Esophagus squamous epithelium (tissue), 5 donors: ENCODE measurements at places on chromosomes 4 and X.

- H3K4me3 ChIP-seq = peak overlapping the region; percentile 10
- peaks cover 33% of the 10 kb centered on the region for H3K4me1 ChIP-seq
- H3K36me3 ChIP-seq = no peaks in the 10 kb centered on the region
- no peak for DNase-seq
- peaks cover 68% of the 10 kb centered on the region for H3K27me3 ChIP-seq
- H3K27ac ChIP-seq = no peak overlapping the region
These were observed 2.1 kb downstream of the GPR101 start for GRCh38 chrX:137031517-137032340.

DNA sequence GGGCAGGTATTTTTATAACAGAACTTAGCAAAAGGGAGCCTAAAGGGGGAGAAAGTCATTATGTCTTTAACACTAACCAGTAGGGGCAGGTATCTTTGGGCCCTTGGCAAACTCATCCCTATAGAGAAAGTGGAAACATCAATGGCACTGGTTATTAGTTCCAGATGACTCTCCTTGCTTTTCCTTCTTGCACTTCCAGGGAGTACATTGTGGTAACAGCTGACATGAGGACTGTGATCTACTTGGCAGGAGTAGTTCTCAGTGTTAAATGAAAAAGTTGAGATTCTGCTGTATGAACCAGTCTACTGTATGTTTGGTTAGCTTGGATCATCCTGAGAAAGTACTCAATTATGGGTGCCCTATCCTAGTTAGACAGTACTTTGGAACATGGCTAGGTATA lies 93.6 kb downstream of the ATXN3L start:
- no peaks in the 10 kb centered on the region for H3K4me1 ChIP-seq
- H3K4me3 ChIP-seq = no peak overlapping the region
- no peak for DNase-seq
- H3K27ac ChIP-seq = no peak overlapping the region
- no peaks in the 10 kb centered on the region for H3K36me3 ChIP-seq

- no peaks in the 10 kb centered on the region for H3K4me1 ChIP-seq
- H3K36me3 ChIP-seq = no peaks in the 10 kb centered on the region
- no peak for DNase-seq
- no peak overlapping the region for H3K4me3 ChIP-seq
These were observed 52.8 kb downstream of the GPC4 start for GRCh38 chrX:133362538-133362937.

DNA sequence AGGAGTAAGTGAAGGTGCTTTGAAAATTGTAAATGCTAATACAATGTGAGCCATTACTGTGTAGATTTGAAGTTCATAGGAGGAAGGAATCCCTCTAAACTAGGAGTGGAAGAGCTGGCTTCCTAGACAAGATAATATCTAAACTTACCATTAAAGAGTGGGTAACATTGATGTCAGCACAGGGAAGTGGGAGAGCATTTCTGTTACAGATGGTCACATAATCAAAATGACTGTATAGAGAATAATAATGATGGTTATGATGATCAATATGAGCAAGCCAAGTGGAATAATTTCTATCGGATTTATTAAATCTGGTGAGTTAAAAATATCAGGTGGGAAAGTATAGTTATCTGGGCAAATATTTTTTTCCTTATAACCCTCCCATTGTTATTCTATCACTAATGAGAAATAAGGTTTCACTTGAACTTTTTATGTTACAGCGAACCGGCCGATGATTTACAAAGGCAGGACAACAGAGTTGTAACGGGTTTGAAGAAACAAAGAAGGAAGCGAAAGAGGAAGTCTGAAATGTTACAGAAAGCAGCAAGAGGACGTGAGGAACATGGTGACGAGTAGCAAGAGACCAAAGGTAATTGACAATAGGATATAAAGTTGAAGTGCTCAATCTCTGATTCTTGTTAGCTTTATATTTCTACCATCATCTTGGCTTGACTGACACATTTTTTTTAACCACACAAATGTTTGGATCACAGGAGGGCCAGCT lies 43.5 kb downstream of the FMR1NB start:
- no peak for DNase-seq
- H3K27me3 ChIP-seq = no peaks in the 10 kb centered on the region
- no peak overlapping the region for H3K4me3 ChIP-seq
- no peaks in the 10 kb centered on the region for H3K4me1 ChIP-seq

- H3K27me3 ChIP-seq = no peaks in the 10 kb centered on the region
- H3K36me3 ChIP-seq = no peaks in the 10 kb centered on the region
- no peak for DNase-seq
- H3K27ac ChIP-seq = no peak overlapping the region
These were observed 45.5 kb downstream of the CLNK start for GRCh38 chr4:10639100-10639499.

DNA sequence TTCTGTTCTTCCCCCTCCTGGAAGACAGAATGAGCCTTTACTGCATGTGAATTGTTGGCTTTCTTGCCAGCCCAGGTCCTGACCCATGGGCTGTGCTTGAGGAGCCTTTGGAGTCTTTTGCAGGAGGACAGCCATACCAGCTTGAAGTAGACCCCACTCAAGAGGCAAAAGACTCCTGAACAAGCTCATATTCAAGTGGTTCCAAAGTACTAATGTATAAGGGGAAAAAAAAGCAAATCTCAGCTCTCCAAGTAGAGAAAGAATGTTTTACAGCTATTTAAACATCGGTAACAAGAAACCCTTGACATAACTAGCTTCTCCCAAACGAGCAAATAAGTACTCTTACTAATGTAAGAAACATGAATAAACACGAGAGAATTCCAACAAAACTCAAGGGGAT lies 174.9 kb upstream of the MXRA5 start:
- H3K4me1 ChIP-seq = no peaks in the 10 kb centered on the region
- no peak for DNase-seq
- no peak overlapping the region for H3K27ac ChIP-seq
- H3K4me3 ChIP-seq = no peak overlapping the region
- no peaks in the 10 kb centered on the region for H3K27me3 ChIP-seq
- H3K36me3 ChIP-seq = no peaks in the 10 kb centered on the region

DNA sequence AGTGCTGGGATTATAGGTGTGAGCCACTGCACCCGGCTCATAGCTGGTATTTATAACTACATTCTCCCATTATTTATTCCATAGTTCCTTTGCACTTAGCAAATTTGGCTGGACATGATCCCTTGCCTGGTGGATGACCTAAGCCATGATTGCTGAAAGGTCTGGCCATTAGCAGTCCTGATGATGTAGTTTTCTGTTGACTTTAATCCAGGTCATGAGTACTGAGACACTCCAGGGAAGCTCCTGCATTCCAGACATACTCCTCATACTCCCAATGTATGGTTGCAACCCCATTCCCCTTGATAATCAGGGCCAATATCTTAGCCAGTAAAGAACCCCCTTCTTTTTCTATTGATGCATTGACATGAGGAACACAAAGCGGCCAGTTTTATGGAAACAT lies 24.4 kb upstream of the MGST2 start:
- no peak for DNase-seq
- H3K4me3 ChIP-seq = no peak overlapping the region
- H3K27me3 ChIP-seq = no peaks in the 10 kb centered on the region
- H3K4me1 ChIP-seq = peaks cover 18% of the 10 kb centered on the region
- no peak overlapping the region for H3K27ac ChIP-seq

DNA sequence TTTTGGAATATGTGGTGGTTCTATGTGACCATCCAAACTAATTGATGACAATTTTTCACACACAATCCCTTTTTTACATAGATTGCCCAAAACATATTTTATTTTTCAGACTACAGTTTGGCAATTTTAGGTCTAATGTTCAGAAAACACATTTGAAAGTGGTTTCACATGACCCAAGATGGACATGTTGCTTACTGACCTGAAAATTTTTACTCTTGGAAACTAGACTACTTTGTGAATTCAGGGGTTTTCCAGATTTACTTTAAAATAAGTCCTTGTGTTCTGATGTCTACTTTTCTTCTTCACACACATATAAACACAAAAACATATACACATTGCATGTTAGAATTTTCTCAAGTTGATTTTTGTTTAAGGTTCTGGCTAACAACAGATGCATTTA lies 79.5 kb downstream of the HMGB2 start:
- DNase-seq = no peak
- H3K36me3 ChIP-seq = no peaks in the 10 kb centered on the region
- no peak overlapping the region for H3K27ac ChIP-seq

- peaks cover 11% of the 10 kb centered on the region for H3K4me1 ChIP-seq
- no peaks in the 10 kb centered on the region for H3K27me3 ChIP-seq
- DNase-seq = no peak
- H3K36me3 ChIP-seq = no peaks in the 10 kb centered on the region
These were observed 376.8 kb downstream of the BCOR start for GRCh38 chrX:39720945-39721344.

GRCh38 chrX:9164533-9165426 lies 130.9 kb upstream of the FAM9B start:
- no peaks in the 10 kb centered on the region for H3K27me3 ChIP-seq
- no peaks in the 10 kb centered on the region for H3K36me3 ChIP-seq
- H3K4me3 ChIP-seq = no peak overlapping the region
- H3K4me1 ChIP-seq = no peaks in the 10 kb centered on the region
- no peak overlapping the region for H3K27ac ChIP-seq
- no peak for DNase-seq

DNA sequence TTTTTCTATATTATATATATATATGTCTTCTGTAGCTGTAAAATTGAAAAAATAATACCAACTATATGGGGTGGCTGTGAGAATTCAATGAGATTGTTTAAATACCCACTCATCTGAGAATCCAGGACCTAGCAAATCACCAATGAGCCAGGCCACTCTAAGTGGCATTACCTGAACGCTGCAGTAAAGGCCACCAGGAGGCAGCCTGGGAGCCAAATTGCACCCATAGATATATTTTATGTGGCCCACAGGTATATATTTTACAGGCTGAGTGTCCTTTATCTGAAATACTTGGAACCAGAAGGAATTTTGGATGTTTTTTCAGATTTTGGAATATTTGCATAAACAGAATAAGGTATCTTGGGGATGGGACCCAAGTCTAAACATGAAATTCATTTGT lies 58.2 kb upstream of the C4orf50 start:
- no peaks in the 10 kb centered on the region for H3K4me1 ChIP-seq
- no peak overlapping the region for H3K27ac ChIP-seq
- H3K36me3 ChIP-seq = no peaks in the 10 kb centered on the region
- DNase-seq = no peak
- H3K4me3 ChIP-seq = no peak overlapping the region

DNA sequence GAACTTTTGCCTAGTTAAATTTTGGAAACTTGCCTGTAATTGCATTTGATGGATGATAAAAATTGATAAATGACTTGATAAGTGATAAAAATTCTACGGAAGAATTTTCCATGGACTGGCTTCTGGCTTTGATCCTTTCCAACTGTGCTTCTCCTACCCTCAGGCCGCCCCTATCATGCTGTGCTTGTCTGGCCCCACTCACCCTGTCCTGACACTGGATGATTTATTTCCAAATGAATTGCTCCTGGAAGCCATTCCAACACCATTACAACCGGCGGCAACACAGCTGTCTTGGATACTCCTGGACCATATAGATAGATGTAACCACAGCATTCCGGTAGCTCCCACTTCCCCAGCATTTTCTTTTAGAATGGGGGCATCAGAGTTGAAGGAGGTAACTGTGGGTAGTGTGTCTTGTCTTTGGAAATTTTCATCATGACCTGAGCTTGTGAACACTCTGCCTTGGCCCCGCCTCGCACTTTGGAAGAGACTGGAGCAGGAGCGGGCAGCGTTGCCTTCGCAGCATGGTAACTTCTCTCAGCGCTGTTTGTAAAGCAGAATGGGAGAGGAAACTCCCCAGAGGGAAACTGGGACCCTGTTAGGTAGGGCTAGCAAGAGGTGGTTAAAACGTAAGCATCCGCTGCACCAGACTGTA lies 77.4 kb downstream of the TBL1X start:
- H3K4me3 ChIP-seq = no peak overlapping the region
- H3K36me3 ChIP-seq = no peaks in the 10 kb centered on the region
- no peak overlapping the region for H3K27ac ChIP-seq
- no peaks in the 10 kb centered on the region for H3K27me3 ChIP-seq
- H3K4me1 ChIP-seq = no peaks in the 10 kb centered on the region

GRCh38 chrX:45172890-45173289 lies 27.8 kb downstream of the DIPK2B start:
- H3K36me3 ChIP-seq = no peaks in the 10 kb centered on the region
- DNase-seq = no peak
- H3K27me3 ChIP-seq = no peaks in the 10 kb centered on the region
- no peak overlapping the region for H3K27ac ChIP-seq

- no peak overlapping the region for H3K4me3 ChIP-seq
- no peak overlapping the region for H3K27ac ChIP-seq
- DNase-seq = no peak
- peaks cover 7% of the 10 kb centered on the region for H3K27me3 ChIP-seq
These were observed 83.2 kb upstream of the SCML1 start for GRCh38 chrX:17654116-17654515.

DNA sequence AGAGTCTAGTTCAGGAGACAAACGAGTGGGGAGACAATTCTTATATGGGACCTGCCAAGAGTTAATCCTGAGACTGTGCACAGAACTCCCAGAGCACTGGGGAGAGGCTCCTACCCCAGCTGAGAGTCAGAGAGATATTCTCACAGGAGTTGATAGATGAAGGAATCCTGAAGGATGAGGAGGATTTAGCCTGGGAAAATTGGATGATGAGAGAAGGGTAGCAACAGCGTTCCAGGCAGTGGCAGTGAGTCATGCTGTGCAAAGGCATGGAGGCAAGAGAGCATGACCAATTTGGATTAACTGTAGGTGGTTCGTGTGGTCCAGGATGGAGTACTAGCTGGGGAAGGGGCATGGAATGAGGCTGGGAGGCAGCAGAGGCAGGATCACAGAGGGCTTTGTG lies 318.6 kb downstream of the LDB2 start:
- no peak overlapping the region for H3K4me3 ChIP-seq
- no peak for DNase-seq
- no peaks in the 10 kb centered on the region for H3K27me3 ChIP-seq
- H3K4me1 ChIP-seq = no peaks in the 10 kb centered on the region
- no peaks in the 10 kb centered on the region for H3K36me3 ChIP-seq
- H3K27ac ChIP-seq = no peak overlapping the region

- no peak for DNase-seq
- H3K27me3 ChIP-seq = no peaks in the 10 kb centered on the region
- no peak overlapping the region for H3K4me3 ChIP-seq
- H3K27ac ChIP-seq = no peak overlapping the region
These were observed 7.2 kb downstream of the USP11 start for GRCh38 chrX:47239898-47240545.

- no peaks in the 10 kb centered on the region for H3K4me1 ChIP-seq
- no peak overlapping the region for H3K27ac ChIP-seq
- H3K4me3 ChIP-seq = no peak overlapping the region
- DNase-seq = no peak
- H3K27me3 ChIP-seq = no peaks in the 10 kb centered on the region
These were observed 184.1 kb downstream of the MID1IP1 start for GRCh38 chrX:38985375-38985774.

DNA sequence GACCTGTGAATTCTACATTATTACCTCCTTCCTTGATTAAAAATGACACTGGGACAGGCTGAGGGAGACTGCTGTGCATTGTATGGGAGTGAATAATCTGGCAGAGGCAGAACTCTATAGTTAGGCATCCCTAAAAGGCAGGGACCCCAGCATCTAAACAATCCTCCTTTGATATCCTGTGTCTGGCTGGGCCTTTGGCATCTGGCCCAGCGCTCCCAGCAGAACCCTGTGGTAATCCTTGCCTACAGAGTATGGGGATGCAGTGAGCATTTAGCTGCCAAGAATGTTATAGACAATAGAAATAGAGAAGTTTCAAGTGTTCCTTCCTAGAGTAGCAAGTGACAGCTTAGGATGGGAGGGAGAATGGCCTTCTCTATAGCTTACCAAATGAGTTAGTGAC lies 38.5 kb downstream of the ZCCHC12 start:
- no peak overlapping the region for H3K4me3 ChIP-seq
- no peaks in the 10 kb centered on the region for H3K27me3 ChIP-seq
- H3K36me3 ChIP-seq = no peaks in the 10 kb centered on the region
- H3K4me1 ChIP-seq = no peaks in the 10 kb centered on the region
- DNase-seq = no peak

- no peaks in the 10 kb centered on the region for H3K4me1 ChIP-seq
- no peak overlapping the region for H3K4me3 ChIP-seq
- no peak for DNase-seq
- no peaks in the 10 kb centered on the region for H3K36me3 ChIP-seq
These were observed 31.1 kb upstream of the CYLC1 start for GRCh38 chrX:83829874-83830273.
